ENCODE measurements at places on chromosomes 11 and 22.

DNA sequence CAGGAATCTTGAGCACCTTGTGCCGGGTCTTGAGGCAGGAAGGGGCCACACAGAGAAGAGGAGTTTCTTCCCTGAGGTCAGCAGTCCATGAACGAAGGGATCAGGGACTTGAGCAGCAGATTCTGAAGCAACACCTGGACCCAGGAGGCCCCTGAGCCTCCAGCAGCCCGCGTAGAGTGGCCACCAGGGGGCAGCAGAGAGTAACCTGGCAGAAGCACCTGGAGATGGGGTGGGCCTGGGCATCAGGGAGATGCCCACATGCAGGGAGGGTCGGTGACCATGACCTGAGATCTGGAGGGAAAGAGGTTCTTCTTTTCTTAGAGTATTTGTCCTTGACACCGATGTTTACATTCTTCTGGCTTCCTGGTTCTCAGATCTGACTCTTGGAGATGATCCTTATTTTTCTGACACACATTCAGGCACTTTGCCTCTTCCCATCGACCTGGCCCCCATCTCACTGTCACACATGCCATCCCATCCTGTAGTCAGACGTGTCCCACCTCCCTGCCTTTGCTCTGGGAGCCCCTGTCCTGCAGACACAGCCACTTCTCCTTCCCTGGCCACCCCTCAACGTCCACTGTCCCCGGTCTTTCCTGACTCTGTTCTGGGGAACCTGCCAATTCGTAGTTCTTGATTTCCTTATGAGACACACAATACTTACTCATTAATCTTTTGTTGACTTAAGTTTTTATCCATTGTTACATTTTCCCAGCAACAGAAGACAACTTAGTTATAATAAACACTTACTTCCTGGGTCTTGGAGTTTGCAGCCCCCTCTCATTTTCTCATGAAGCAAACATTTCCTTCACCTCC lies 66.5 kb downstream of the GGTLC2 start:
- DNase-seq, result no peak

- DNase-seq, result no peak
Measured at GRCh38 chr11:29231586-29231985, 785.2 kb downstream of the KCNA4 start.

- DNase-seq, result no peak
Measured at GRCh38 chr11:57598831-57599155, 1.3 kb downstream of the SERPING1 start.

DNA sequence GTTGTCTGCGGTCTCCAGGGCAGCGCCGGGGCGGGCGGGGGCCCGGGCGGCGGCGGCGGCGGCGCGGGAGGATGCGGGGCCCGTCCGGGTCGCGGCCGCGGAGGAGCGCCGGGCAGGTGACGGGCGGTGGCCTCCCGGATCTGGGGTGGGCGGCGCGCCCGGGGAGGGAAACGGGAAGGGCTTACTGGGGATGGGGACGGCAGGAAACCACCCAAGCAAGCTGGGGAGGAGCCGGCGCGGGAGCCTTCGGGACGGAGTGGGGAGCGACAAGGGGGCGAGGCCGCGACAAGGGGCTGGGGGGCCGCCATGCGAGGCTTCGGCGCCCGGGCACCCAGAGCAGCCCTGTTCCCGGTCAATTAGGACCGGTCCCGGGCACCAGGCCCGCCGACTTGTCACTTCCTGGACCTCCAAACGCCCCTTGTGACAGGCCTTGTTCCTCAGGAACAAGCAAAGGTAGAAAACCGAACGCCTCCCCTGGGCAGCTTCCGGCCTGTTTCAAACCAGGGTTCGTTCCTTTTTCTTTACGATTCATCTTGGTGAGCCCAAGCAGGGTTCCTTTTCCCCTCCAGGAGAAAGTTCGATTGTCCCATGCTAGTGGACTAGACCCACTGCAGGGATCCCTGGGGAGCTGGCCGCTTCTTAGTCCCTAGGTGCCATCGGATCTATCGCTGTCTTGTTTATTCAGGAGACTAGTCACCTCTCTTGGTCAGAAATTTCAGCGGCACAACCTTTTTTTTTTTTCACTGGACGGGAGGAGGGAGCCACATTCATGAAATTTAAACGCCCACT lies 492 bp downstream of the JHY start:
- peak; percentile 45 for DNase-seq

DNA sequence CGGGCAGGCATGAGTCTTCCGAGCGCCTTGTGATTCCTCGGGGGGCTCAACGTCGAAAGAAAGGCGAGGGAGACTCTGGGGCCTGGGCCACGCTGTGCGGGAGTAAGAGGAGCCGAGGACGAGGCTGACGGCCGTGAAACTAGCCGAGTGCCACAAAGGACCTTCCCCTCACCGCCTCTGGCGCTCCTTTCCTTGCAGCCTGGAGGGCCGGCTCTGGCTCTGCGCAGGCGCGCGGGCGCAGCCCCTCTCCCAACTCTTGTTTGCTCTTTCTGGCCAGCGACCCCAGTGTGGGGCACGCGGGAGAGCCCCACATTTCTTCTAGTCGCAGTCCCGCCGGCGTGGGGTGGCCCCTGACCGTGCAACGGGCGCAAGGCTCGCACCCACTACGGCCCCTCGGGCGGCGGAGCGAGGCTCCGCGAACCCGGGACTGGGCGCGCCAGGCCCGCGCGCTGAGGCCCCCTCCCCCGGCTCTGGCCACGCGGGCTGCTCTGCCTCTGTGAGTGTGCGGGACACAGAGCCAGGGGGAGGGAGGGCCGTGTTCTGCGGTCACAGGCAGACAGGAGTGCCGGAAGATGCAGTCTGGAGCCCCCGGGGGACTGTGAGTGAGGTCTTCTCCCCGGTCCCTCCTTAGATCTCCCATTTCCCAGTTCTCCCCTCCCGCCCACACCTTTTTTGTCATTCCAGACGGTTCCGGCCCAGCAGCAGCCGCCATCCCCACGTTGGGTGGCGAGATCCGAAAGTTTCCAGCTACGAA lies 1.0 kb upstream of the TOB2 start:
- no peak for DNase-seq

DNA sequence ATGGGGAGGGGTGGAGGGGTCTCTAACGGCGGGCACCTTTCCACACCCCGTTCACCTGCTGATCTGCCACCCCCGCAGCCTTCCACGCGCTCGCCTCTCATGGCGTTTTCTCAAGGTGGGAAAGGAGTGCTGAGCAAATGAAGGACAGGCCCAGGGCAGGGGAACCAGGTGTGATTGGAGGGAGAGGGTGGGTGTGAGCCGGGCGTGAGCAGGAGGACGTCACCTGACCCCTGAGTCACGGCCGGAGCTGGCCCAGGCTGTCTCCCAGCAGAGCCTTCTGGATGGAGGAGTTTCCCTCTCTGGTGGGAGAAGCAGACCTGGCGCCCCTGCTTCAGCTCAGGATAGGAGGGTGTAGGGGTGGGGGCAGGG lies 14.0 kb upstream of the ARHGAP8 start:
- no peak for DNase-seq

Data from left renal pelvis (tissue), 4 donors.